Erythroblast (primary cell): ENCODE measurements at places on chromosomes 6 and 20.

DNA sequence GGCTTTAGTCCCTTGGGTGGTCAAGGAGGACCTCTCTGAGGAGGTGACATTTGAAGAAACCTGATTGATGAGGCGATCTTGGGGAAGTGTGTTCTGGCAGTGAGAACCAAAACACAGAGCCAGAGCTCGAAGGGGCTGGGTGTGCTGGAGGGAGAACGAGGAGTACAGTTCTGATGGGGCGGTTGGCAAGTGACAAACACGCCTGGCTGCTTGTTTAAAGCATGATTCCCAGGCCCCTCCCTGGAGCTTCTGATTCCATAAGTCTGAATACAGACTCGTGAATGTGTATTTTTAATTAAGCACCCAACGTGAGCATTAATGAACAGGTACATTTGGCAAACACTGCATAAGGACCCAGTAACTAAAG lies 886 bp upstream of the NFATC2 start:
- DNase-seq, result no peak

DNA sequence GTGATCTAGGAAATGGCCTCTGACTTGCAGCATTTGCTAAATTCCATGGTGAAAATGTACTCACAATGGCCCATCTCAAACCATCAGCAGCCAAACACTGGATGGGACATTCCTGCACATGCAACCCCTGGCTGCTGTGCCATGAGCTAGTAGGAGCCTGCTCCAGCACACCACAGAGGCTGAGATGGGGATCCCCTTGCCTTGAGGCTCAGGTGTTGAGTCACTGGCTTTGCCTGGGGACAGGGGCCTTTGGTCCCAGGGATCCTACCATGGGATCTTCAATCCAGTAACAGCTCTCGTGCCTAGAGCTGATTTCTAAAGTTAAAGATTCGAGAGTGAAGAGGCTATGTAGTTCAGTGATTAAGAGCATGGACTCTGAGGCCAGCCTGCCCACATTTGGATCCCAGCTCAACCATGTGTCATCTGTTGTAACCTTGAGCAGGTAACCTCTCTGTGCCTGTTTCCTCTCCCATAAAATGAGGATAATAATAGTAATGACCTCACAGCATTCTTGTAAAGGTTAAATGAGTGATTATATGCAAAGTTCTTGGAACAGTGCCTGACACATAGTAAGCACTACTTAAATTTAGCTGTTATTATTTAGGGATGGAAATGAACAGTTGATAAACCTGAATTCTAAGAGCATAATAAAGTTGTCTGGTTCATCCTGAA lies 16.4 kb downstream of the FOXQ1 start:
- DNase-seq, result no peak

GRCh38 chr20:19778404-19778803 lies 20.3 kb downstream of the RIN2 start:
- no peak for DNase-seq

- DNase-seq, result no peak
These were observed 5.8 kb upstream of the KIF3B start for GRCh38 chr20:32271620-32272019.

DNA sequence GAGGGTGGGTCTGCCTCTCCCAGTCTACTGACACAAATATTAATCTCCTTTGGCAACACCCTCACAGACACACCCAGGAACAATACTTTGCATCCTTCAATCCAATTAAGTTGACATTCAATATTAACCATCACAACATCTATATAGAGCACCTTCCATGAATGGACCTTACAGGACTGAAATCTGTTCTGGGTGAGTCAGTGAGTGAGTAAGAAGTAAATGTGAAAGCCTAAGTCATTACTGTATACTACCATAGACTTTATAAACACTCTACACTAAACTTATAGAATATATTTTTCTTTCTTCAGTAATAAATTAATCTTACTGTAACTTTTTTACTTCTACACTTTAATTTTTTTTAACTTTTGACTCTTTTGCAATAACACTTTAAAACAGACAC lies 993.8 kb upstream of the MAP3K7 start:
- DNase-seq, result no peak
